CD4-positive, alpha-beta T cell treated with Interleukin-2 at 100 ng/mL for 4 hours (primary cell): ENCODE measurements at places on chromosomes 4 and X.

- peak; percentile 48 for DNase-seq
Measured at GRCh38 chrX:1093121-1093520, 119.3 kb downstream of the CRLF2 start.

- no peak for DNase-seq
Measured at GRCh38 chrX:71909956-71910355, 689 bp upstream of the NHSL2 start.

DNA sequence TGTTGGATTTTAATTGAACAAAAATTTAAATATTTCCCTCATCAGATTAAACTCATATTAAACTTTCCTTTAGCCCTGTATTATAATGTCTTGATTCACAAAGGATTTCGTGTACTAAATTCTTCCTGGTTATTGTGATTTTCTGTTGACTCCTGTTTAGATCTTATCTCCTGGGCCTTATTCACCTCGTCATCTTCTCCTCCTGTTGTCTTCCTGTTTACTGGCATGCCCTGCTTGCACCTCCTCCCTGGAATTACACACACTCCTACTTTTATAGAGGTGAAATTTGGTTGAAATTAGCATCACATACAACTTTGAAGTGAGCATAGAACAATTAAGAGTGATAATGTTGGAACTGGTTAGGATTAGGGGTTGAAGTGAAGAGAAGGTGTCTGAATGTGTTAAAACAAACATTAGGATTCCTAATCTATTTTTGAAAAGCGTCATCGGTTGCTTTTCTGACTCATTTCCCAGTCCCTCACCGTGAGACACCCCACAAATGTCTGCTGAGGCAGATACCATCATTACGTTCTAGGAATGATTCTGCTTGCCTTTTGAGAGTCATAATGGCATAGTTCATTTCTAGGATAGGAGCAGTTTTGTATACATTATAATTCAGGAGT lies 32.5 kb downstream of the TLL1 start:
- no peak for DNase-seq

DNA sequence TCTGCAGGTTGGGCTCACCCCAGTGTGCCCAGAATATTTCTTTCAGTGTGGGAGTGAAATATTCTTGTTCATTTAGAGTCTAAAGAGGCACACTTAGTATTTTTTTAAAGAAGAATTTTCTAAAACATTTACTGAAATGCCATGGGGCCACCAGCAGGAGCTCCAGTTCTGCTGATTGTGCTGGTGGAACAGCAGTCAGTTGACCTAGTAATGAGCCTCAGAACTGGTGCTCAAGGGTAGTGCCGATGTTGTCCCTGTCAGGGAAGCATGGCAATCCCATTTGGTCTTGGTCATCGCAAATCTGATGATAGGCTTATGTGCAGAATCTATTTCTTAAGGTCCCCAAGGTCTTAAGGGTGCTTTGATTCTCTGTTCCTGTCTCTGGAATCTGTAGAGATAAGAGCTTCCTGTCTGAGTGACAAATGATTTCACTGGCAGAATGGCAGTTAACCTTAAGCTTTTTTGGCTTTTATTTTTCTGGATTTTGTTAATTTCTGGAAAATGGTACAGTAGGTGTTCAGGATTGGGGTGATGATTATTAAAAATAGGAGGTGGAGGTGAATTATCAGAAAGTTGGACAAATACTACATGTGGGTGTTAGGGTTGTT lies 31.3 kb downstream of the JADE1 start:
- no peak for DNase-seq

DNA sequence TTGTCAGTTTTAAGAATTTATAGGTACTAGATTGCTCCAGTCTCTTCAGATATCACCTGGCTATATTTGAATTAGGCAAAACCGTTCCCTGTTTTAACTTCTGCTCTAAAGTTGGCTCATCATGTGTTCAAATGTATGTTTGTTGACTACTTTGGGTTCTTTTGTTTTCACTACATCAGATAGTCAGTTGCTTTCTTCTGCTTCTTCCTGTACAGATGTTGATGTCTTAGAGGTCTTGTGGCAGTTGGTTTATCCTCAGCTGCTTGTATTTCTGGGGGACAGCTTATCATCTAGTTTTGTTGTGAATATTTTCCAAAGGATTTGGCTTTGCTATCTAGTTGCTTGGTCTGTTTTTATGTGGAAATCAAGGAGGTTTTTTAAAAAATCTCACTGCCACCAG lies 28.0 kb downstream of the TBC1D19 start:
- DNase-seq: no peak

DNA sequence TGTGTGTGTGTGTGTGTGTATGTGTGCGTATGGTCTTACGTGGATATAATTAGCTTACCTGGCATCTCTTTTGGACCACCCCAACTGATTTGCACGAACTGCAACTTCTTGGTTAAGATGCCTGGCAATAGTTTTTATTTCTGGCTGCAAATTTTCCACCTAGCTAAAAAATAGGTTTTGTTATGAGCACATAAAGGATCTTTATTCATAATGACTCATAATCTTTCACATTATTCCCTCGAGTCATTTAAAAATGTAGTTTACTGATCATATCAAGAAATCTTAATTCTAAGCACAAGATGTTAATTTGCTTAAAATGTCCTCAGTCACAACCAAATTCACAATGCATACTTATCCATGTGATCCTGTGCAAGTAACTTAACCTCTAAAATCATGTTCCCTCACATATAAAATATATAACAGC lies 1.5 kb downstream of the COX18 start:
- DNase-seq: peak; percentile 24

- peak; percentile 58 for DNase-seq
Measured at GRCh38 chr4:153426207-153426885, 39.8 kb upstream of the TMEM131L start.

- DNase-seq: no peak
Measured at GRCh38 chrX:101383679-101384205, 2.2 kb downstream of the BTK start.

- DNase-seq: no peak
Measured at GRCh38 chr4:128513664-128514484, 226.3 kb upstream of the PGRMC2 start.

DNA sequence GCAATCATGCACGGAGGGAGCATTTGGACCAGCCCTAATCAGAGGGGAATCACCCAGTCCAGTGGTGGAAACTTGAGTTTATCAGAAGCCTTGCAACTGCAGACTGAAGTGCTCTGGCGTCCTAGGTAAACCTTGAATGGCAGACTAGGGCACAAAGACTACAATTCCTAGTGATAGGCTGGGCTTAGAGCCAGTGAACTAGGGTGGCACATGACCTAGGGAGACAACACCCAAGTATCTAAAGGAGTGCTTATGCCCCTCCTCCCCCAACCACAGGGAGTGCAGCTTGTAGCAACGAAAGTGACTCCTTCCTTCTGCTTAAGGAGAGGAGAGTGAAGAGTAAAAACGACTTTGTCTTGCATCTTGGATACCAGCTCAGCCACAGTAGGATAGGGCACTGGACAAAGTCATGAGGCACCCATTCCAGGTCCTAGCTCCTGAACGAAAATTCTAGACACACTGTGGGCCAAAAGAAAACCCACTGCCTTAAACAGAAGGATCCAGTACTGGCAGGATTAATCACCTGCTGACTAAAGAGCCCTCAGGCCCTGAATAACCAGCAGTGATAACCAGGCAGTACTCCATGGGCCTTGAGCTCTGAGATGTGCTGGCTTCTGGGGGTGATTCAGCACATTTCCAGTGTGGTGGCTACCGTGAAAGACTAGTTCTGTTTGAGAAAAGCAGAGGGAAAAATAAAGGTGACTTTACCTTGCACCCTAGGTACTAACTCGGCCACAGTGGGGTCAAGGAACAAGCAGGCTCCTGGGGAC lies 58.7 kb upstream of the STARD8 start:
- no peak for DNase-seq

GRCh38 chr4:41806807-41807206 lies 58.3 kb upstream of the PHOX2B start:
- no peak for DNase-seq

- DNase-seq: no peak
Measured at GRCh38 chr4:65656008-65656407, 14.3 kb downstream of the EPHA5 start.

DNA sequence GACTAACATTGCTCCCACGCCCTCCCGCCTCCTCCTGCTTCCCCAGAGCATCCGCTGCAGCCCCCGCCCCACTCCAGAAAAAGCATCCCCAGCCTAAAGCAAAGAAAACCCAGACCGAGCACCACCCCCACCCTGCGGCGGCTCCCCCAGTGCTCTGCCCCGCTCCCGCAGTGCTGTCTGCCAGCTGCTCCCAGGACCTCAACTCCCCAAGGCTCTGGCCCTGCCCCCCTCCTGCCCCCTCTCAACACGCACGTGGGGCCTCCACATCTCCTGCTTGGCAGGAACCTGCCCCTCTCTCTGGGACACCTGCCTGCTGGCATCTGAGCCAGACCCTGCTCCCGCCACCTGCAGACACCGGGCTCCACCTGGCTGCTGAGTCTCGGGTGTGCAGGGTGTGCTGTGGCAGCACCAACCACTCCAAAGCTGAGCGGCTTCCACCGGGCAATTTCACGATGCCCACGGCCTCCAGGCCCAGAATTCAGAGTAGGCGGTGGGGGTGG lies 79.4 kb downstream of the FAM53A start:
- peak; percentile 73 for DNase-seq

- no peak for DNase-seq
Measured at GRCh38 chr4:34158878-34159277, 2085.4 kb downstream of the ARAP2 start.

DNA sequence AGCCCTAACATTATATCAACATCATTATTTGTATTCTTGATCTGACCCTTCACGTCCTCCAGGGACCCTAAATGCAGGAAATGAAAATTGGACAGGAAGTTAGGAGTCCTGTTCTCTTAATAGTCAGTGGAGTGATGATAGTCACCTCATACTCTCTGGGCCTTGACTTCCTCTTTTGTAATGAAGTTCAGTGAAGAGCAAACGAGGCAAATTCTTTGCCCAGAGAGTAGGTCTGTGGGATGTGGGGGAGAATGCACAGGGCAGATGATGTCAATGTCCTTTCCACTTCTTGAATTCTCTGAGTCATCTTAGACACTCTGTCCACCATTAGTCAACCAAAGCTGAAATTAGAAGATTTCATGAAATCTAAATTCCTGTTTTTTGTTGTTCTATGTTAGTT lies 17.1 kb upstream of the GPRIN3 start:
- no peak for DNase-seq

DNA sequence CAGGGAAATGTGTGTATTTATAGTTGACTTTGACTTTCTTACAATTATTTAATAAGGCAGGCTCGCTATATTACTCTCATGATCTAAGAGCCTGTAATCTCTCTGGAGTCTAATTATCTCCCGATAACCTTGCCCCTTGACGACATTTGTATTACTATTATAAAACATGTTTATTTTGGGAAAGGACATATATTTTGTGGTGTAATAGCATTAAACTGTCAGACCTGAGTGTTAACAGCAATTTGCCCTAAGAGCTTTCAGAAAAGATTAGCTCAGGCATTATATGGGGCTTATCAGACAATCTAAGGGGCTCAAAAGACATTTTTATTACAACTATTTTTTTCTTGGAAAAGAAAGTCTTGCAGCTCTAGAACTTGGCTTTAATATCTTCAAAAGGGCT lies 427.9 kb upstream of the SLIT2 start:
- DNase-seq: no peak

- no peak for DNase-seq
Measured at GRCh38 chr4:106325800-106326199, 9.4 kb downstream of the AIMP1 start.

DNA sequence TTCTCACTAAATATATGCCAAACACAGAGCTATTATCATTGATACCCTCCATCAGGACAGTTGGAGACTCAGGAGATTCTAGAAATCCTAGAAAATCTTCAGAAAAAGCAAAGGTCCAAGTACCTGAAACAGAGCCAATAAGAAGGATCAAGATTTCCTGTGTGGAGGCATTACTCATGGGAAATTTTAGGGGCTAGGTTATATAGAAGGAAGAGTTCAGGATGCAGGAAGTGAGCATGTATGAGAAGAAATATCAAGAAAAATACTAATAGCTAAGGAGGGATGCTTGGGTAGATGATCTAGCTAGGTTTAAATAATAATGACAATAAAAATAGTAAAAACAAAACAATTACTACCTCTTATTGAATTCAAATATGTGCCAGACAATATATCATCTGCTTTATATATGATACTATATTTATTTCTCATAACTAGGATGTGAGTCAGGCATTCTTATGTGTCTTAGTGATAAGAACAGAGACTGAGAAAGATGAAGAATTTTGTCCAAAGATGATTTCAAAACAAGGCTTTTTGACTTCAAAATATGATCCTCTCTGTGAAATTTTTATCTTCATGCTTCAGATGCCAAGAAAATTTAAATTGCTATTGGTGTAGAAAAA lies 66.4 kb upstream of the HHIP start:
- DNase-seq: no peak

- DNase-seq: no peak
Measured at GRCh38 chr4:99361899-99362275, 9.3 kb upstream of the ADH1C start.

DNA sequence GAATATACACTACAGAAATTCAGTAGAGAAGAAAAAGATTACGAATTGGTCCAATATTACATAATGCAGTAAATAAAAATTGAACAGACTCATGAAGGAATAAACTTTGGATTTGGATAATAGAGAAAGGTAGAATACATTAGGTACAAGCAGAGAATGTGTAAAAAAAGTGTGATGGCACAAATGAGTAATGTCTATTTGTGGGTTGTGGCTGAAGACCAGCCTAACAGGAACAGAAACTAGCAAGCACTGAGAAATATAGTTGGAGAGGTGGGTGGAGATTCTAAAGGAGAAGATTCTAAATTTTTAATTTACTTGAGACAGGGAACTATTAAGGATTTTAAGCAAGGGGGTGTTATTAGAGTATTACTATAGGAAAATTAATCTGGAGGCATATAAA lies 15.2 kb upstream of the CLOCK start:
- DNase-seq: no peak

DNA sequence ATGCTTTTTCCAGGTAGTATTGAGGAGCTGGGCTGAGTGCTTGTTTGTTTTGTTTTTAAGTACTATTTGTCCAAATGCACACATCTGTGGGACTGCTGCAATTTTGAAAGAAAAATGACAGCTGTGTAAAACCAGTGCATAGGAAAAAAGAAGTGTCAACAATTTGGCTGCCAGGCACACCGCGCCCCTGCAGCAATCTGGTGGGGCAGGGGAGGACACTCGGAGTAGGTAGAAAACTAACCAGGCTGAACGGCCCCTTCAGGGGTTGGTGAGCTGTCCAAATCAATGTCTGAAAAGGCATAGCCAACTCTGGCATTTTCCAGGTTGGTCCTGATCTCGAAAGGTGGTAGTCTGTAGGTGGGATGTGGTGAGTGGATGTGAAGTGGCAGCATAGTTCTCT lies 1.1 kb downstream of the LDOC1 start:
- DNase-seq: no peak

GRCh38 chr4:27917381-27917780 lies 1056.7 kb downstream of the STIM2 start:
- no peak for DNase-seq

GRCh38 chr4:86603311-86603885 lies 9.3 kb downstream of the PTPN13 start:
- no peak for DNase-seq

- DNase-seq: no peak
Measured at GRCh38 chr4:170423137-170423536, 333.4 kb upstream of the AADAT start.

- DNase-seq: no peak
Measured at GRCh38 chr4:37232315-37232714, 12.2 kb upstream of the NWD2 start.
